Ovary (tissue), 10 donors: ENCODE measurements at places on chromosomes 3 and 15. TPM values are rescaled to one million over a fixed set of nuclear protein-coding genes. Genes with fewer than 3 reads are reported as not detected.

OXTR gene
- polyA plus RNA-seq = 4.9 TPM

RBP2 gene
- not detected for polyA plus RNA-seq

SYNPR gene
- polyA plus RNA-seq = not detected

CHL1 gene
- 28.2 TPM for polyA plus RNA-seq

CD80 gene
- 0.73 TPM for polyA plus RNA-seq

CCR8 gene
- 0.23 TPM for polyA plus RNA-seq

SLC35G2 gene
- polyA plus RNA-seq = 9.5 TPM

- no peaks in the 10 kb centered on the region for H3K27me3 ChIP-seq
These were observed 146.9 kb downstream of the RAB11A start for GRCh38 chr15:66016199-66016598.

DNA sequence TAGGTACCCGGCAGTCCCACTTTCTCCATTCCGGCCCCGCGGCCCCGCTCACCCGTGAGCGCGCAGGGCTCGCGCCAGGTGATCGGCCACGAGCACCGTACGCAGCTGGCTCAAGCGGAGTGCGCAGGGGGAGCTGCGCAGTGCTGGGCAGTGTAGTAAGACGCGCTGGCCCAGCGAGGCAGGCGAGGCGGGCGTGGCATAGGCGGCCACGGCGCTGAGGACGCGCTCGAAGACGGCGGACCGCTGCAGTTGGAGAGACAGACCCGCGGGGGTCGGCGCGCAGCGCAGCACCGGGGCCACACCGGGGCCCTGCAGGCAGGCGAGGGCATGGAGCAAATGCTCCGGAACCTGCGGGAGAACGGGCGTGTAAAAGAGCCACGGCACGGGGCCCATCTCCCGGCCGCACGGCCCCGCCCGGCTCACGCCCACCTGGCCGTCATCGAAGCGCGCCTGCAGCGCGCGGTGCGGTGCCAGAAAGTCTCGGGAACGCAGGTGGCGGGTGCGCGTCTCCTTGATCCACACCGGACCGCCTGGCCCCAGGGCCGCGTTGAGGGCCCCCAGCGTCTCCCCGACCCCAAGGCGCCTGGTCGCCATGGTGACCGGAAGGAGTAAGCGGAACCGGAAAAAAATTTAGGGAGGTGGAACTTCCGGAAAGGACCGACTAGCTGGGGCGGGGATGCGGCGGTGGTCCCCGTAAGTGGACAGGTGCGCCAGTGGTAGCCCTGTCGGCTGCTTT, at the start of gene DALRD3:
DALRD3 (minus strand) TSS at position 610 of the 736 bp plus-strand sequence; CDS start at position 594, 16 bp downstream.
- no peaks in the 10 kb centered on the region for H3K36me3 ChIP-seq
- peak within 1 kb of the TSS; percentile 59 for H3K4me3 ChIP-seq
- DNase-seq = peak; percentile 77
- no peaks in the 10 kb centered on the region for H3K27me3 ChIP-seq
- H3K27ac ChIP-seq = peak within 1 kb of the TSS; percentile 61

- H3K4me1 ChIP-seq = peaks cover 15% of the 10 kb centered on the region
- no peak for DNase-seq
- no peaks in the 10 kb centered on the region for H3K27me3 ChIP-seq
- H3K4me3 ChIP-seq = no peak overlapping the region
These were observed 3.1 kb downstream of the SNRK start for GRCh38 chr3:43289401-43289800.

- H3K27ac ChIP-seq = no peak overlapping the region
- H3K27me3 ChIP-seq = no peaks in the 10 kb centered on the region
- no peak for DNase-seq
These were observed 457.0 kb upstream of the ALCAM start for GRCh38 chr3:104909721-104910120.

- H3K4me3 ChIP-seq = no peak overlapping the region
- H3K27ac ChIP-seq = no peak overlapping the region
- H3K36me3 ChIP-seq = no peaks in the 10 kb centered on the region
- H3K4me1 ChIP-seq = no peaks in the 10 kb centered on the region
- no peak for DNase-seq
These were observed 945 bp upstream of the PLA2G4F start for GRCh38 chr15:42157381-42157780.

DNA sequence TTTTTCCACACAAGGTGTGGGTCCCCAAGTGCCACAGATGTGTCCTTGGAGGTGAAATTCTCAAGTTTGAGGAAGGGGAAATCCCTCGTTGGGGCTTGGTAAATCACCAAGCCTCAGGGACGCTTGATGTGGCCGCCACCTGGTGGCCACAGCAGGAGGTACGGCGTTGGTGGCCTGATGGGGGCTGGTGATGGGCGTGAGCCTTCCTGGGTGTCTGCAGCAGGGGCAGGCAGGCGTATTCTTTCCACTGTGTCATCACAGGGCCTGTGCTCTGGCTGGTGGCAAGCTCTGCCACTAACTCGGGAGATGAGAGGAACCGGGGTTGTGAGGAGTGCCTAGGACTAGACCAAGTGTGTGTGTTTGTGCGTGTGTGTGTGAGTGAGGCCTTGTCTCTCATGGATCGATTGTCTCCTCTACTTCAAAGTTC, 4.2 kb downstream of the ACOX2 start:
- peaks cover 17% of the 10 kb centered on the region for H3K4me1 ChIP-seq
- H3K4me3 ChIP-seq = no peak overlapping the region
- H3K27ac ChIP-seq = no peak overlapping the region
- H3K27me3 ChIP-seq = no peaks in the 10 kb centered on the region
- H3K36me3 ChIP-seq = no peaks in the 10 kb centered on the region

DNA sequence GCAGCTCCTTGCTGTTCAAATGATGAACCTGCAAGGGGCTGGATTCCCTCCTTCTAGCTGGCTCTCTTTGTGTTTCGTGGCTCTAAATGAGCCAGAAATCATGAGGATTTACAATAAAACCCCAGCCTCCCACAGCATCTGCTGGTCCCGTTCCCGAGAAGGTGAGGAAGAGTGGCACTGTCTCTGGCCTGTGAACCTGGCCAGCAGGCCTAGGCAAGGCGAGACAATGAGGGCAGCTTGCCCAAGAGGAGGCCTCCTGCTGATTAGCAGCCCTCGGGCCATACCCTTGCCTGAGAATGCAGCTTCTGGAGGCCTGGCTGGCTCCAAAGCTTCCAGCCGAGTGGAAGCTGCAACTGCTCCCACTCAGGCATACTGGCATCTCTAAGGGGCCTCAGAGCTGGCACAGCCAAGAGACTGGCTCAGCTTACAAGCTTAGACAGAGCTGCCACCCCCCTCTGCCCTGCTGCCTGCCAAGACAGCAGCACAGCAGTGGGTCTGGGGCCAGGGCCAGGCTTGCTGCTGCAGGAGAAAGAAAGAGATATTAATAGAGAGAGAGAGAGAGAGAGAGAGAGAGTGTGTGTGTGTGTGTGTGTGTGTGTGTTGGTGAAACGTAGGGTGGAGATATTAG, 76.5 kb downstream of the HMG20A start:
- H3K4me3 ChIP-seq = no peak overlapping the region
- DNase-seq = no peak
- H3K27me3 ChIP-seq = no peaks in the 10 kb centered on the region
- peak overlapping the region; percentile 77 for H3K27ac ChIP-seq

- no peak overlapping the region for H3K27ac ChIP-seq
- no peaks in the 10 kb centered on the region for H3K27me3 ChIP-seq
- H3K4me3 ChIP-seq = no peak overlapping the region
- DNase-seq = no peak
- peaks cover 2% of the 10 kb centered on the region for H3K4me1 ChIP-seq
These were observed 637.9 kb downstream of the NLGN1 start for GRCh38 chr3:174035328-174035886.

GRCh38 chr3:14450506-14450905, 48.1 kb downstream of the SLC6A6 start:
- no peak overlapping the region for H3K4me3 ChIP-seq
- DNase-seq = no peak
- H3K4me1 ChIP-seq = peaks cover 35% of the 10 kb centered on the region
- no peaks in the 10 kb centered on the region for H3K27me3 ChIP-seq
- no peaks in the 10 kb centered on the region for H3K36me3 ChIP-seq

- no peaks in the 10 kb centered on the region for H3K27me3 ChIP-seq
- H3K27ac ChIP-seq = no peak overlapping the region
- DNase-seq = no peak
- peak overlapping the region; percentile 42 for H3K4me3 ChIP-seq
- H3K4me1 ChIP-seq = peaks cover 6% of the 10 kb centered on the region
- H3K36me3 ChIP-seq = no peaks in the 10 kb centered on the region
These were observed 536 bp downstream of the ATP10A start for GRCh38 chr15:25862472-25863110.

GRCh38 chr15:90957791-90958190, 3.1 kb downstream of the RCCD1 start:
- H3K36me3 ChIP-seq = no peaks in the 10 kb centered on the region
- no peaks in the 10 kb centered on the region for H3K27me3 ChIP-seq

- no peaks in the 10 kb centered on the region for H3K27me3 ChIP-seq
- no peaks in the 10 kb centered on the region for H3K4me1 ChIP-seq
- no peak for DNase-seq
- H3K36me3 ChIP-seq = no peaks in the 10 kb centered on the region
- H3K27ac ChIP-seq = no peak overlapping the region
These were observed 92.4 kb downstream of the CLDN1 start for GRCh38 chr3:190229632-190230424.

DNA sequence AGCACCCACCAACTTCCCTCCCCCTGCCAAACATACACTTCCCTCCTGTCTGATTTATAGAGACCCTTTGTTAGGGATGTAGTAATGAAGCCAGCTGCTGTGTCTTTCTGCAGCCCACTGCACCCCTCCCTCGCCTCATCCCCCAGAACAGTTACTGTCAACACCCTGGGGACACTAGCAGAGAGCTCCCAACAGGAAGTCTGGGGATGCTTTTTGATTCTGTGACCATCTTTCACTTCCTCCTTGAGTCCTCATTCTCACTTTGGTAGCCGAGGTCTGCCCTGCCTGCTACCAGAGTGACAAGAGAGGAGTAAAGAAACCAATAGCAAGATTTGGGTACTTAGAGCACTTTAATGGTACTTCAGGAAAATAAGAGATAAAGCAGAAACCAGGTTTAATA, 201.6 kb downstream of the SATB1 start:
- DNase-seq = no peak
- no peaks in the 10 kb centered on the region for H3K27me3 ChIP-seq
- H3K36me3 ChIP-seq = no peaks in the 10 kb centered on the region
- H3K4me3 ChIP-seq = no peak overlapping the region

- no peak for DNase-seq
- H3K27me3 ChIP-seq = no peaks in the 10 kb centered on the region
- H3K27ac ChIP-seq = no peak overlapping the region
- no peaks in the 10 kb centered on the region for H3K36me3 ChIP-seq
- no peak overlapping the region for H3K4me3 ChIP-seq
- H3K4me1 ChIP-seq = no peaks in the 10 kb centered on the region
These were observed 84.4 kb downstream of the LARS2 start for GRCh38 chr3:45472795-45473194.

- H3K4me3 ChIP-seq = no peak overlapping the region
- H3K4me1 ChIP-seq = no peaks in the 10 kb centered on the region
- no peaks in the 10 kb centered on the region for H3K27me3 ChIP-seq
- DNase-seq = no peak
- H3K27ac ChIP-seq = no peak overlapping the region
- no peaks in the 10 kb centered on the region for H3K36me3 ChIP-seq
These were observed 53.1 kb downstream of the SPSB4 start for GRCh38 chr3:141104151-141104821.

- H3K27me3 ChIP-seq = no peaks in the 10 kb centered on the region
- peak; percentile 68 for DNase-seq
- peaks cover 6% of the 10 kb centered on the region for H3K4me1 ChIP-seq
- H3K4me3 ChIP-seq = no peak overlapping the region
These were observed 466.0 kb upstream of the NR2F2 start for GRCh38 chr15:95864467-95864886.

- H3K27me3 ChIP-seq = no peaks in the 10 kb centered on the region
- H3K4me3 ChIP-seq = no peak overlapping the region
- H3K27ac ChIP-seq = no peak overlapping the region
- DNase-seq = peak; percentile 4
These were observed 42.7 kb downstream of the FAM174B start for GRCh38 chr15:92612891-92613290.

DNA sequence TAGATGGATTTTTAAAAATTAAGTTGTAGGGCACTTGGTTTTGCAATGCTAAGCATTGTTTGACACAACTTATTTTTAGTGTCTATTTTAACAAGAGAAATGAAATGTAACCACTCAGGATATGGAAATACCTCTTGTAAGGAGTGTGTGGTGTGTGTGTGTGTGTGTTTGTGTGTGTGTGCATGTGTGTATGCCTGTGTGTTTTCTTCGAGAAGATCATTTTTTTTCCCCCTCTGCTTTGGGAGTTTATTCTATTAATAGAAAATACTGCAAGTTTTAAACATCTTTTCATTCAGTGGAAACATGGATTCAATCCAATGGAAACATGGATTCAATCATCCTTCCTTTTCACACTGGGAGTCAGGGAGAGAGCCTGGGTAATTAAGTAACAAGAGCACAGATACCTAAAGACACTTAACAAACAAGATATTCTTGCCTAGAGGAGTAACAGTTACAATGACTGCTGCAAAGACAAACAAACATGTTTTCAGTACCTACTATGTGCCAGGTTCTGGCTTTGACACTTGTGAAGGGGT, 567.2 kb upstream of the TBL1XR1 start:
- H3K27me3 ChIP-seq = no peaks in the 10 kb centered on the region
- no peak overlapping the region for H3K27ac ChIP-seq
- no peak overlapping the region for H3K4me3 ChIP-seq
- H3K36me3 ChIP-seq = no peaks in the 10 kb centered on the region

GRCh38 chr15:90412356-90413194, 24.5 kb downstream of the IQGAP1 start:
- no peak overlapping the region for H3K4me3 ChIP-seq
- no peaks in the 10 kb centered on the region for H3K36me3 ChIP-seq
- no peak overlapping the region for H3K27ac ChIP-seq

DNA sequence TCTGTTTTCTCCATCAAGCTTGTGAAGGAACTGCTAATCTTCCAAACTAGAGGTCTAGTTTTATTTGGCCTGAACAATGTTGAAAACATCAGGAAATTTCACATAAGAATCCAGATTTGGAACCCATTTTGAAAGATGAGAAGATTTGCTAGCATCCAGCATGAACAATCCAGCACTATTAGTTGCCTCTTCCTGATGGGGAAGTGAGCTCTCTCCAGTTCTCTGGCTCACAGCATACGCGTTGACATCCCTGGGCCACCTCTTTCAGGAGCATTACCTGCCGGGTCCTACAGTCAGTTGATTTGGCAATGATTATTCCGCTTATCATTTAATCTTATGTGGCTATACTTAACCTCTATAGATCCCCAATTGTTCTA, 10.9 kb downstream of the GPR87 start:
- no peaks in the 10 kb centered on the region for H3K4me1 ChIP-seq
- no peak overlapping the region for H3K4me3 ChIP-seq
- no peaks in the 10 kb centered on the region for H3K36me3 ChIP-seq
- no peak overlapping the region for H3K27ac ChIP-seq
- no peak for DNase-seq
- no peaks in the 10 kb centered on the region for H3K27me3 ChIP-seq

- H3K27me3 ChIP-seq = no peaks in the 10 kb centered on the region
- H3K4me1 ChIP-seq = no peaks in the 10 kb centered on the region
- H3K4me3 ChIP-seq = no peak overlapping the region
These were observed 555.3 kb downstream of the IGSF11 start for GRCh38 chr3:118479376-118479775.
